ENCODE measurements at places on chromosomes 6 and 20.

GRCh38 chr6:157054531-157054979 is 268.8 kb downstream of the TMEM242 start:
- DNase-seq: no peak

DNA sequence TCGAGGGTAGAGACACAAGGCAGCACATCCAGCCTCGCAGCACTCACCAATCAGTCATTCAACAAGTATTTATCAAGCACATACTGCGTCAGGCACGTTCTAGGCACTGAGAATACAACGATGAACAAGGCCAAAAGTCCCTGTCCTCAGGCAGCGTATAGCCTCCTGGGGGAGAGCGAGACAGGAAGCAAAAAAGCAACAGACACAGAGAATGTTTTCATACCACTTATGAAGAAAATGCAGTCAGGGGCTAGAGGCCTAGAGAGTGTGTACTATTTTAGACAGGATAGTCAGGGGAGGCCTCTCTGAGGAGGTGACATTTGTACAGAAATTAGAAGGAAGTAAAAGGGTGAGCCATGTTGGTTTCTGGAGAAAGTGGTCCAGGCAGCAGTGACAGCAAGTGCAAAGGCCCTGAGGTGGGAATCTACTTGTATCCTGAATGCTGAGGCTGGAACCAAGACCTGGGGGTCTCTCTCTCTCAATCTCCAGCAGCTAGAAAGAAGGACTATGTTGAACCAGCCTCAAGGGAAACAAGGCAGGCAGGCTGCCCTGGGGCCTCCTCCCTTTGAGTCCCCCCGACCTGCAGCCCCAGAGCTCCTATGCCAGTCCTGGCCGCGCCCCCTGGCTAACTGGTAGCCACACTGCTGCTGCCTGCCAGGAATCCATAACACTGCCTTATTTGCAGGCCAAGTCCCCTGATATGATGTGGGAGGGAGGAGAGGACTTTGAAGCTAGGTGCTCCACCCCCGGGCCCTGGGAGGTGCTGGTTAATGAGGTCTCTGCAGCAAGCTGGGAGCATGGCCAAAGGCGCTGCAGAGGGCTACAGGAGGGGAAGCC is 151.2 kb downstream of the GRM4 start:
- no peak for DNase-seq

DNA sequence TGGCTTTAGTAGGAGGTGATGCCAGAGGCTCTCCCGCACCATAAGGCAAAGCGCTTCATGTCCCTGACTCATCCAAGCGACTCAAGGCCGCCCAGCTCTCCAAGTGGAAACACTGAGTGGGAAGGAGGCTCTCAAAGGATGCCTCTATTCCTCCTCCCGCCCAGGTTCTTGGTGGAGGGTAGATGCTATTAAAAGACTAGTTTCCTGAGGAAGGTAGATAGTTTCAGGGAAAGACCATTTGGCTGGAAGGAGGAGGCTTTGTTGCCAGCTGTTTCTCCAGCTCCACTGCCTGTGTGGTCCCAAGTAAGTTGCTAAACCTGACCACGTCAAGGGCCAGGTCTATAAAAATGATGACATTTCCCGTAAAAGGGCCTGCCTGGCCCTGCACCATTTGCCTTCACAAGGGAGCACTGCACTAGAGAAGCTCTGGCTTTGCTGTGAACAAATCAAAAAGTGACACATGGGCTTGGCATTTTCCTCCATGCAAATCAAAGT is 48.2 kb downstream of the GMDS start:
- DNase-seq: peak; percentile 38

GRCh38 chr6:130161683-130162404 is 60.9 kb downstream of the SAMD3 start:
- no peak for DNase-seq

- no peak for DNase-seq
Observed at GRCh38 chr20:275791-276190, 14.8 kb downstream of the C20orf96 start.
